ENCODE measurements at places on chromosomes 3 and 15. TPM values are rescaled to one million over a fixed set of nuclear protein-coding genes. Genes with fewer than 3 reads are reported as not detected.

Gene SOX14
- total RNA-seq: not detected

Gene GOLGA8G
- not detected for total RNA-seq

Gene PIERCE2
- 3.7 TPM for total RNA-seq

Gene PLSCR5
- total RNA-seq: not detected

Gene FSTL1
- total RNA-seq: 501 TPM

Gene SNX22
- total RNA-seq: not detected

Gene SLC26A6
- 40.3 TPM for total RNA-seq

Gene CFAP44
- 3.0 TPM for total RNA-seq

Gene ZNF860
- total RNA-seq: 5.0 TPM

Gene DNAJA4
- 37.2 TPM for total RNA-seq

Gene AP3B2
- total RNA-seq: 2.0 TPM

Gene RLBP1
- total RNA-seq: 0.73 TPM

Gene CCDC54
- total RNA-seq: not detected

Gene KCNH8
- 0.73 TPM for total RNA-seq

Gene CTDSPL
- 12.4 TPM for total RNA-seq

Gene CHRNA5
- total RNA-seq: 7.6 TPM

Gene MANF
- 118 TPM for total RNA-seq

Gene FBXO40
- not detected for total RNA-seq

Gene ASB7
- total RNA-seq: 18.9 TPM

Gene HAPLN3
- total RNA-seq: 10.8 TPM

Gene TP63
- total RNA-seq: under 0.01 TPM

Gene CHRNA3
- total RNA-seq: under 0.01 TPM

Gene CACNA2D2
- not detected for total RNA-seq

Gene VWA5B2
- not detected for total RNA-seq

Gene CGNL1
- total RNA-seq: 0.36 TPM

Gene CCDC33
- not detected for total RNA-seq

Gene TMEM39A
- 37.8 TPM for total RNA-seq

Gene RETNLB
- not detected for total RNA-seq

Gene CEP19
- 4.3 TPM for total RNA-seq

Gene CEMIP
- total RNA-seq: 5.6 TPM

Gene GCNT3
- total RNA-seq: 0.36 TPM

Gene ABI3BP
- 0.33 TPM for total RNA-seq

Gene TMEM212
- not detected for total RNA-seq

Gene TGM4
- total RNA-seq: not detected

Gene PTX3
- total RNA-seq: 3.2 TPM

Gene GOLGA8B
- 36.6 TPM for total RNA-seq

Gene TEX55
- not detected for total RNA-seq

Data from melanocyte of skin (primary cell).